Pulmonary artery endothelial cell (primary cell): ENCODE measurements at places on chromosomes 7 and 10.
A peak's percentile ranks its signal among the peaks of the same experiment; 100 is the strongest.

DNA sequence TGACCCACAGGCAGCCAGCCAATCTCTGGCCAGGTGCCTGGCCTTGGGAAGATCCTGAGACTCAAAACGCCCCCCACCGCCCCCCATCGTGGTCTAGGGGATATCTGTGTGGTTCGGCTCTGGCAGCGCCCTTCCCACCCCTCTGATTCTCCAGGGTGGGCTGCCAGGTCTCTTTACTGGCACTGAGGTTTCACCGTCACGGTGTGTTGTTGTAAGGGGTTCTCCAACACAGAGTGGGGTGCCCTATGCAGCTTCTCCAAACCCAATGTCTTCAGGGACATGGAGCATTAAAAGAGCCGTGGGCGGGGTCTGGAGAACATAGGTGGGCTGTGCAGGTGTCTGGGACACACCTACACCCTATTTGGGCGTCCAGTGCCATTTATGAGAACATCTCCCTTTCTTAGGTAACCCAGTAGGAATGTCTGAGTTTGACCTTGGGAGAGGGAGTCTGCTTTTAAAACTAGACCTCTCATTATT is 1.5 kb downstream of the MAFK start:
- no peak for DNase-seq

DNA sequence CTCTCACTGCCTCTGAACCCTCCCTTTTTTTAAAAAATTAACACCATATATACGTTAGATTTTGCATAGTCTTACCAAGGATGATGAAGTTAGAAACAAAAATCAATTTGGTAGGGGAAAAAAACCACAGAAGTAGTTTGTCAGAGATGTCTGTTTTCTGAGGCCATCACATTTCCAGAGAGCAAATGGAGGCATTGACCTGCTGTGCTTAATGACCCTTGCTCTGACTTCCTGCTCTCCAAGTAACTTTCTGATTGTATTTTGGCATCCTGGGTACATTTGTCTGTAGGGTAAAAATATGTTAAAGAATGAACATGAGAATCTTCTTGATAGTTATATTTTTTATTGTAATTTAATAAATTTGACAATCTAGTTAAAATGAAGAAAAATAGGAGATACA is 140.2 kb downstream of the LCOR start:
- no peak for DNase-seq

- DNase-seq: no peak
Observed at GRCh38 chr10:98364432-98365102, 50.4 kb downstream of the PYROXD2 start.

GRCh38 chr10:33241351-33241750 is 93.1 kb downstream of the NRP1 start:
- DNase-seq: no peak

DNA sequence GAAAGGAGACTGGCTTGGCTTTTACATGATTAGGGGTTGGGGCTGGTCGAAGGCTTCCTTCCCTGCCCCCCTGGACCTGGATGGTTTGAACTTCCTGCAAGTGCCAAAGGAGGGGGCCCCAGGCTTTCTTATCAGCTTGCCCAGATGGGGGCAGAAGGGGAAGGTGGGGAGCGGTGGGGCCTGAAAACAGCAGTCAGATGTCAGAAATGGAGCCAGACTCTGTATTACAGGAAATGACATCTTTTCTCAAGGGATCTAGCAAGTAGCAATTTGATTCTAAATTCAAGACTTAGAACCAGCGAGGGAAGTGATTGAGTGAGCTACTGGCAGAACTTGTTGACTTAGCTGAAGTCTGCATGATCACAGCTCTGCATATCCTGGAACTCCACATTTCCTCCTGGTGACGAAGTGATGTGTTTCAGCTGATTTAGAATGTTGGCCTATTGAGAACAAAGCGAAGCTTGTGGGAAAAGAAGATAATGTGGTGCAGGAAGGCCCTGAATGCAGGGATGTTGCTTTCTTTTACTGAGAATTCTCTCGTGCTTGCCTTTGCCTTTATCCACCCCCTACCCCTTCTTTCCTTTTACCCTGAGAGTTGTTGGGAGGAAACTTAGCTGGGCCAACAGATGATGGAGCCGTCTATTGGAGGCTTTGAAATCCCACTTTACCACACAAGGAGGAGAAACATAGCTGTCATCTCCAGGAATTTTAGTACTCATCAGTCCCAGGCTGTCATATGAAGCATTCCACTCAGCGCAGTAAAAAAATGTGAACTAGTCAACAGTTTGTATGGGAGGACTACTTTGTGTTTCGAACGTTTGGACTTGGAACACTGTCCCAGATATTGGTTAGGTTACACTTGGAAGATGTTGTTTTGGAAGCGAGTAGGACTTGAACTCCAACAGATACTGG is 43.2 kb downstream of the CCNY start:
- peak; percentile 99 for DNase-seq

- DNase-seq: no peak
Observed at GRCh38 chr7:130182990-130183389, 22.2 kb downstream of the TMEM209 start.

DNA sequence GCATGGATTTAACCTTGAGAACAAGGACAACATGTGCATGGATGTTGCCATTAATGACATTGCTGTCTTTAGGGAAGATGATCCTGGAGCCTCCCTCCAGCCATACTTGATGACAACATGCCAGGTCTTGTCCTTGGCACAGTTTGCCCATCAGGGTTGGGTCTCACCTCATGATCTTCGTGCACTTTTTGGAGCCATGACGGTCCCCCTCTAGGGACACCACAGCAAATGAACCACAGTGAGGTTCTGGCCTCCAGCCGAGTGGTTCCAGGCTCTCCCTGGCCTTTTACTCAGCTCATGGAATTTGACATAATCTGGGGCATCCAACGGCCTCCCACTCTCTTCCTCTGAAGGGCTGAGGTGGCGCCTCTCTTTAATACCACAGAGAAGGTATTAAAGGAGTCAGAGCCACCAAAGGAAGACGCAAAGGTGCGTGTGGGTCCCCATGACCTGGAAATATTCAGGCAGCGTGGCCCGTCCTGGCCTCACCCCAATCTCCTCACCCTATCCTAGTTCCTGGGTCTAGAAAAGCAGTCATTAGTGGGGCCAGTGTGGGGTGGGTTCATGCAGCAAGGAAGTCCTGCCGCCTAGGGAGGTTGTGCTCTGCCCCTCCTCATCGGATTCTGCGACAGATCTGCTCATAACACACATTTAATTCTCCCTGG is 184.8 kb downstream of the CXCL12 start:
- no peak for DNase-seq

GRCh38 chr7:151552352-151553028 is 32.8 kb upstream of the RHEB start:
- no peak for DNase-seq

GRCh38 chr7:80721883-80722615 is 83.6 kb downstream of the CD36 start:
- no peak for DNase-seq
